ENCODE measurements at places on chromosomes 4 and X. TPM values are rescaled to one million over a fixed set of nuclear protein-coding genes. Genes with fewer than 3 reads are reported as not detected.
A peak's percentile ranks its signal among the peaks of the same experiment; 100 is the strongest.

DNA sequence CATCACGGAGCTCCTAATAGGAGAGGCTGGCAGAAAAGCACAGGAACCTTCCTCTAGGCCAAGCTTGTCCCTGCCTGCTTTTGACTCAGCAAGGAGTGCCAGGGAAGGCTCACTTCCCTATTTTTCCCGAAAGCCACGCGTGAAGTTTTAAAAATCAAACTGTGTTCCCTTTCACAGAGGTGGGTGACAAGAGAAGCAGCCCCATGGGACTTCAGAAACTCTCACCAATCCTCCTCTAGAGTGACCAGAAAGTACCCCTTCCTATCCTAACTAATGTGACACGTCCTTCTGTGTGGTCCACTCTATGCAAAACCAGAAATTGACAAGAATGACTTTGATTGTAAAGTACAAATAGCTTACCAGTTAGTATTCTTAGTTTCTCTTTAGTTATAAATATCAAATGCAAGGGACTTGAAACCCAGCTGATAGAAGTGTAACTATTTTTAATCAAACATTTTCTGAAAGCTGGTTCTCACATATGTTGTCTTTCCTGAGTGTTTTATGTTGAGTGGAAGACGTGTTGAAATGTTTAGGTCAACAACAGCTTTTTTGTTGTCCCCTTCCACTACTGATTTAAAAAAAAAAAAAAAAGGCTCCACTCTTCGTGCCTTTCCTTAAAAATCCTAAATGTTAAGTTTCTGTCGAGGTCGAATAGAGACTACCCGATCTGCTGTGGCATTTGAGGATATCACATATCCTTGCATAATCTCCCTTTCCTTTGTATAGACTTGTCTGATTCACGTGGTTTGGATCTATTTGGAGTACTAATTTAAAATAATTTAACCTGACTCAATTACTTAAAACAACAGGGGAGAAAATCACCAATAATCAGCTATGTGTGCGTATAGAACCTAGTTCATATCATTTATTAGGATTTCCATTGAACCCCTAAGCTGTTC, 42.1 kb downstream of the NFKB1 start:
- DNase-seq, result no peak
- H3K27me3 ChIP-seq, result no peaks in the 10 kb centered on the region
- H3K36me3 ChIP-seq, result no peaks in the 10 kb centered on the region

- peak; percentile 55 for DNase-seq
- no peaks in the 10 kb centered on the region for H3K36me3 ChIP-seq
- no peaks in the 10 kb centered on the region for H3K27me3 ChIP-seq
- H3K4me3 ChIP-seq, result peak overlapping the region; percentile 42
- no peak overlapping the region for H3K27ac ChIP-seq
Measured at GRCh38 chrX:10158279-10159144, 1.7 kb downstream of the CLCN4 start.

GRCh38 chrX:66142351-66142750, 21.7 kb upstream of the HEPH start:
- DNase-seq, result no peak
- no peaks in the 10 kb centered on the region for H3K4me1 ChIP-seq
- no peaks in the 10 kb centered on the region for H3K36me3 ChIP-seq
- H3K27ac ChIP-seq, result no peak overlapping the region
- no peaks in the 10 kb centered on the region for H3K27me3 ChIP-seq
- H3K4me3 ChIP-seq, result no peak overlapping the region

- H3K4me1 ChIP-seq, result peaks cover 11% of the 10 kb centered on the region
- no peaks in the 10 kb centered on the region for H3K36me3 ChIP-seq
- peaks cover 19% of the 10 kb centered on the region for H3K27me3 ChIP-seq
- H3K4me3 ChIP-seq, result no peak overlapping the region
- no peak overlapping the region for H3K27ac ChIP-seq
Measured at GRCh38 chrX:10507181-10507580, 113.2 kb downstream of the MID1 start.

GRCh38 chrX:6448003-6448402, 86.9 kb downstream of the VCX3A start:
- no peaks in the 10 kb centered on the region for H3K36me3 ChIP-seq
- no peaks in the 10 kb centered on the region for H3K27me3 ChIP-seq
- H3K4me3 ChIP-seq, result no peak overlapping the region
- DNase-seq, result no peak

GRCh38 chrX:44060221-44060620, 87.0 kb upstream of the NDP start:
- H3K4me3 ChIP-seq, result no peak overlapping the region
- no peaks in the 10 kb centered on the region for H3K4me1 ChIP-seq
- H3K36me3 ChIP-seq, result no peaks in the 10 kb centered on the region
- H3K27ac ChIP-seq, result no peak overlapping the region
- H3K27me3 ChIP-seq, result no peaks in the 10 kb centered on the region

- DNase-seq, result no peak
- no peak overlapping the region for H3K4me3 ChIP-seq
- peaks cover 6% of the 10 kb centered on the region for H3K4me1 ChIP-seq
Measured at GRCh38 chr4:41505161-41505661, 32.7 kb upstream of the LIMCH1 start.

ALAS2 gene
- 0.31 TPM for total RNA-seq

- no peaks in the 10 kb centered on the region for H3K36me3 ChIP-seq
- H3K4me1 ChIP-seq, result peaks cover 34% of the 10 kb centered on the region
- no peak for DNase-seq
- H3K27me3 ChIP-seq, result no peaks in the 10 kb centered on the region
- no peak overlapping the region for H3K4me3 ChIP-seq
Measured at GRCh38 chr4:147740176-147740575, 8.3 kb downstream of the ARHGAP10 start.

SLC38A5 gene
- 2.3 TPM for total RNA-seq

- H3K36me3 ChIP-seq, result no peaks in the 10 kb centered on the region
- H3K27me3 ChIP-seq, result no peaks in the 10 kb centered on the region
- DNase-seq, result no peak
- H3K4me3 ChIP-seq, result no peak overlapping the region
- H3K4me1 ChIP-seq, result no peaks in the 10 kb centered on the region
Measured at GRCh38 chrX:20063716-20064351, 52.9 kb downstream of the MAP7D2 start.

TLR10 gene
- total RNA-seq, result not detected

DNA sequence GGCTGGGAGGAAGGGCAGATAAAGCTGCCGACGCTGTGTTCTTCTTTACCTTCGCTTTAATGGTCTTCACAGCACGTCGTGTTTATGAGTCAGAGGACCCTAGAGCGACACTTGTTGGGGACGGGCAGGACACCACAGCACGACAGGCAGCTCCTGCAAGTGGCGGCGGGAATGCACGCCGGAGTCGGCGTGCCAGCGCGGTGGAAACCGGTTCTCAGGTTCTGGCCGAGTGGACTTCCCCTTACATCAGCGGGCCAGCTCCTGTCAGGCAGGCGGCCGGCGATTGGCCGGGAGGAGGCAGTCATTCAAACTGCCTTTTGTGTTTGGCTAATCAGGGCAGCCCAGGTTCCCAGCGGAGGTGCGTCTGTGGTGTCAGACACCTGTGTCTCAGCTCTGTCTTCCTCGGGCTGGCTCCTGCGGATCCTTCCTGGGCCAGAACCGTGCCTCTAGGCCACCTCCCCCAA, 150.9 kb downstream of the SHROOM3 start:
- H3K27ac ChIP-seq, result peak overlapping the region; percentile 69
- no peaks in the 10 kb centered on the region for H3K36me3 ChIP-seq
- no peaks in the 10 kb centered on the region for H3K27me3 ChIP-seq
- H3K4me3 ChIP-seq, result peak overlapping the region; percentile 45

DNA sequence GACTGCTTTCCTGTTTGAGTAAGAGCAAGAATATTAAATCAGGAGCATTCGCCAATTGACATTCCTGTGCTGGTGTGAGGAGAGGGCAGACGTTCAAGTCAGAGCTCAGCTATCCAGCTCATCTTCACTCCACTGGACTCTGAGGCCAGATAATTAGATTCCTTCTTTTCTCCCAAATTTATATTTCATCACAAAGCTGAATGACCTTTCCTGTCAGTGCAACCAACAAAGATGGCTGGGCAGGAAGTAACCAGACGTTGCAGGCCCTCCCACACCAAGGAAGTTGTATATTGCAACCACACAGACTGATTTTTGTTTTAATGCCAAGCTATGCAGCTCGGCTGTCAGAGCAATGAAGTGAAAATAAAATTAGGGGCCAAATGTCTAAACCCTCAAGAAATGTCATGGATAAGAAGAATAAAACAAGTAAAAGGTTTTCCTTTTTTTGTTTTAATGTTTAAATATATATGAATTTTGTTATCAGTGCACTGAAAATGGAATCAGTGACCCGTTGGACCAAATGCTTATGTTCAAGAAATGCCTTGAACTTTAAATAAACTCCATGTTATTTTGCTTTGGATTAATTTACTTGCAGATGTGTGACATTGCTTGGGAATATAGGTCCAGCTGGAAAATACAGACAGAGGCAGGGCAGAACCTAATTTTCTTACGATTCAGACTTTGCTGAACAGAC, 578.9 kb upstream of the FAT1 start:
- no peak overlapping the region for H3K4me3 ChIP-seq
- H3K27me3 ChIP-seq, result no peaks in the 10 kb centered on the region
- H3K27ac ChIP-seq, result no peak overlapping the region

SHOX gene
- not detected for total RNA-seq

HAND2 gene
- total RNA-seq, result not detected

DNA sequence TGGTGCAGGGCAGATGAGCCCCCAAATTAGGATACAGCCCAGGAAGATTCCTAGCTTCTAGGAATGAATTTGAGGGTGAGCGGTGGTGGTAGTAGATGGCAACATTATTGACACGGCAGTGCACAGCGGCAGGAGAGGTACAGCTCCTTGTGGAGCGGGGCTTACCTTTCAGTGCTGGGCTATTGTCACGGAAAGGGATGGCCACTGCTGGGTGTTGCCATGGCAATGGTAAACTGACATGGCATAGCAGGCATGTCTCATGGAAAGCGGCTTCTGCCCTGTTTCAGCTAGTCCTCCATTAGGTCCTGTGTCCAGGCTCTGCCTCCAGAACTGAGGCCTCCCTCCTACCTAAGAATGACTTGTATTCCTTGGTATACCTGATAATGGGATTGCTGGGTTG, 81.8 kb upstream of the WDR1 start:
- DNase-seq, result peak; percentile 11
- H3K27me3 ChIP-seq, result no peaks in the 10 kb centered on the region
- H3K27ac ChIP-seq, result no peak overlapping the region
- H3K4me3 ChIP-seq, result no peak overlapping the region

IL9R gene
- not detected for total RNA-seq

DNA sequence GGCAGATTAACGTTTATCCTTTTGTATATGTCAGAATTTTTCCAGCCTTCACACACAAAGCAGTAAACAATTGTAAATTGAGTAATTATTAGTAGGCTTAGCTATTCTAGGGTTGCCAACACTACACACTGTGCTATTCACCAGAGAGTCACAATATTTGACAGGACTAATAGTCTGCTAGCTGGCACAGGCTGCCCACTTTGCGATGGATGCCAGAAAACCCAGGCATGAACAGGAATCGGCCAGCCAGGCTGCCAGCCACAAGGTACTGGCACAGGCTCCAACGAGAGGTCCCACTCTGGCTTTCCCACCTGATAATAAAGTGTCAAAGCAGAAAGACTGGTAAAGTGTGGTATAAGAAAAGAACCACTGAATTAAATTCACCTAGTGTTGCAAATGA, 94.8 kb downstream of the TET2 start:
- no peaks in the 10 kb centered on the region for H3K36me3 ChIP-seq
- no peak for DNase-seq
- peaks cover 4% of the 10 kb centered on the region for H3K4me1 ChIP-seq
- H3K27ac ChIP-seq, result no peak overlapping the region
- H3K4me3 ChIP-seq, result no peak overlapping the region

- DNase-seq, result no peak
- no peaks in the 10 kb centered on the region for H3K4me1 ChIP-seq
- no peak overlapping the region for H3K27ac ChIP-seq
- no peak overlapping the region for H3K4me3 ChIP-seq
- H3K27me3 ChIP-seq, result no peaks in the 10 kb centered on the region
- no peaks in the 10 kb centered on the region for H3K36me3 ChIP-seq
Measured at GRCh38 chrX:22366166-22366702, 93.5 kb downstream of the CBLL2 start.

- H3K4me1 ChIP-seq, result peaks cover 8% of the 10 kb centered on the region
- H3K36me3 ChIP-seq, result no peaks in the 10 kb centered on the region
- peak; percentile 96 for DNase-seq
- peak within 1 kb of the TSS; percentile 31 for H3K4me3 ChIP-seq
- no peak within 1 kb of the TSS for H3K27ac ChIP-seq
- peaks cover 63% of the 10 kb centered on the region for H3K27me3 ChIP-seq
Measured at GRCh38 chr4:8580321-8581093, at the start of gene GPR78. Gene GPR78, plus strand, starts transcription at chr4:8580392. Its CDS starts 591 bp downstream, at chr4:8580983.

DNA sequence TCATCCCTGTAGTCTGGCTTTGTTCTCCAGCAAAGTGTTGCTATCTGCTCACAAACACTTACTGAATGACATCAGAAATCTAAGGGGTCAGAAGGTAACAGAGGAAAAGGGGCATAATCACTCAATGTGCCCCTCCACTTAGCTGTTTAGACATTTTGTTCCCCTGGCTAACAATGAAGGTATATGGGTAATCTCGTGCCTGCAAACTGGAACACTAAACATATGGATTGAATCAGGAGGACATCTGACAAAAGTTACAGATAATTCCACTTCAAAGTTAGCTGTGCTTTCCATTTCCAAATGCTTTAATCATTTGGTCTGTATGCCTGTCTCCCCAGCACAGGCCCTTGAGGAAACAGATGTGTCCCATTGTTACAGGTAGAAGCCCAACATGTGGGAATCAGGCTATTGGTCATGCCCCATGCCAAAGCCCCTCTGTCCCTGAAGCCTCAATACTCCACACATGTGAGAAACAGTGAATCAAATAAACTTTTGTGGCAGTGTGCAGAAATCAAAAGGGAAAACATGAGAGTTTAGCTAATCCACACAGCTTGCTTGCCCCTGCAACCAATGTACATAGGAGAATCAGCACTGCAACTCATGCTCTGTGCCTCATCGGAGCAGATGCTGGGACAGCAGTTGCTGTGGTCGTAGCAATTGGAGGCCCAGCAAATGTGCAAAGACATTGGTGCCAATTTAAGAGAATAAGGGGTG, 111.7 kb downstream of the RNF150 start:
- H3K27me3 ChIP-seq, result no peaks in the 10 kb centered on the region
- H3K4me3 ChIP-seq, result no peak overlapping the region
- H3K36me3 ChIP-seq, result no peaks in the 10 kb centered on the region
- no peak for DNase-seq
- no peak overlapping the region for H3K27ac ChIP-seq

ITIH6 gene
- 0.03 TPM for total RNA-seq

FAM3A gene
- total RNA-seq, result 4.5 TPM

DNA sequence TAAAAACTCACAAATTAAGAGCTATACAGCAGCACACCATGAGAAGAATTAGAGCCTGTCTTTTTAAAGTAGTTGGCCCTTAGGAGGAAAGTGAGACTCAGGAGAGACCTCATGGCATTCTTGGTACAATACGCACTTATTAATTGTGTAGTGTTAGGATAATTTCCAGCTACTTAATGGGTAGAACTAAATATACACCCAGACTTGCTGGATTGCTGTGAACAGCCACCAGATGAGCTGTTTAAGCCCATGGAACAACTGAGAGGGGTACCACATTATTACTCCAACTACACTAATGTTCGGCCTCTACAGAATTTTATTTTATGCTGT, 13.6 kb downstream of the MFAP3L start:
- no peak overlapping the region for H3K4me3 ChIP-seq
- H3K27me3 ChIP-seq, result no peaks in the 10 kb centered on the region
- no peak overlapping the region for H3K27ac ChIP-seq
- no peak for DNase-seq

- H3K4me1 ChIP-seq, result peaks cover 33% of the 10 kb centered on the region
- H3K27me3 ChIP-seq, result no peaks in the 10 kb centered on the region
- DNase-seq, result no peak
- H3K36me3 ChIP-seq, result no peaks in the 10 kb centered on the region
- H3K4me3 ChIP-seq, result no peak overlapping the region
- no peak overlapping the region for H3K27ac ChIP-seq
Measured at GRCh38 chr4:6916587-6917460, 7.2 kb downstream of the TBC1D14 start.

HTN3 gene
- not detected for total RNA-seq

- no peaks in the 10 kb centered on the region for H3K27me3 ChIP-seq
- H3K4me1 ChIP-seq, result no peaks in the 10 kb centered on the region
- H3K4me3 ChIP-seq, result no peak overlapping the region
Measured at GRCh38 chr4:104870495-104871233, 276.0 kb upstream of the TET2 start.
